Upper lobe of left lung (tissue), 6 donors: ENCODE measurements at places on chromosomes 11 and 22. TPM values are rescaled to one million over a fixed set of nuclear protein-coding genes. Genes with fewer than 3 reads are reported as not detected.
A peak's percentile ranks its signal among the peaks of the same experiment; 100 is the strongest.

DNA sequence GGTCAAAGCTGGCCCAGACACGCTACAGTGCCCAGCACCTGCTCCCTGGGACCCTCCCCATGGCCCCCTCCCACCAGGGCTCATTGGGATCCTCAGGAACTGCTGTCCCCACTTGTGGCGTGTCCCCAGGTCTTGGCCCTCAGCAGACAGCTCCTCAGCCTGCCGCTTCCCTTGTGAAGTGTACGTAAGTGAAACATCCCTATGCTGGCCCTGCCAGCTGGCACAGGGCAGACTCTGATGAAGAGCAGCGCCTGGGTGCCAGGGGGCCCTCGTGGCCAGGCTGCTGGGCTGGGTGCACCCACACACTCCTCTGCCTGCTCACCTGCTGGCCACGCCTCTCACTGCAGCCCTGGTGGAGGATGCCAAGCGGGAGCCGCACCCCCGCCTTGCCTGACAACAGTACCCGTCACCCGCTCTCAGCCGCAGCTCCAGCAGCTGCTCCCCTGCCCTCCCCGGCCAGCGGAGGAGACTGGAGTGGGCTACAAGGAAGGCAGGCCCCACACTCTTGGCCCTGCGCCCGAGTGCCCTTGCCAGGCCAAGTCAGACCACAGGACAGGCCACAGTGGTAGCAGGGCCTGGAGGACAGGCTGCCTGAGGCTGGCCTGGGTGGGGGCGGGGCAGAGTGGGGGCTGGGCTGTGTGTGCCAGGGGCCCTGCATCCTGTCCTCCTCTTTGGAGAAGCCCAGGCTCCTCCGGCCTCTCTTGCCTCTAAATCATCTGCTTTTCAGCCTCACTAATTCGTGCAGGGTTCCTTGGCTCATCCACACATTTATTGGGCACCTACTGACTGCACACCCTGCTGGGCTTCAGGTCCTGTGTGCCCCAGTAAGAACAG lies 39.5 kb downstream of the IGF2 start:
- DNase-seq, result peak; percentile 65

- DNase-seq, result no peak
Observed at GRCh38 chr11:122709039-122709760, 53.7 kb downstream of the UBASH3B start.

GRCh38 chr11:8917157-8917825 lies 6.3 kb downstream of the AKIP1 start:
- DNase-seq, result no peak

- DNase-seq, result no peak
Observed at GRCh38 chr22:39468487-39469325, 11.9 kb downstream of the MGAT3 start.

GRCh38 chr11:62577046-62577714 lies 3.5 kb upstream of the EEF1G start:
- DNase-seq, result no peak

DNA sequence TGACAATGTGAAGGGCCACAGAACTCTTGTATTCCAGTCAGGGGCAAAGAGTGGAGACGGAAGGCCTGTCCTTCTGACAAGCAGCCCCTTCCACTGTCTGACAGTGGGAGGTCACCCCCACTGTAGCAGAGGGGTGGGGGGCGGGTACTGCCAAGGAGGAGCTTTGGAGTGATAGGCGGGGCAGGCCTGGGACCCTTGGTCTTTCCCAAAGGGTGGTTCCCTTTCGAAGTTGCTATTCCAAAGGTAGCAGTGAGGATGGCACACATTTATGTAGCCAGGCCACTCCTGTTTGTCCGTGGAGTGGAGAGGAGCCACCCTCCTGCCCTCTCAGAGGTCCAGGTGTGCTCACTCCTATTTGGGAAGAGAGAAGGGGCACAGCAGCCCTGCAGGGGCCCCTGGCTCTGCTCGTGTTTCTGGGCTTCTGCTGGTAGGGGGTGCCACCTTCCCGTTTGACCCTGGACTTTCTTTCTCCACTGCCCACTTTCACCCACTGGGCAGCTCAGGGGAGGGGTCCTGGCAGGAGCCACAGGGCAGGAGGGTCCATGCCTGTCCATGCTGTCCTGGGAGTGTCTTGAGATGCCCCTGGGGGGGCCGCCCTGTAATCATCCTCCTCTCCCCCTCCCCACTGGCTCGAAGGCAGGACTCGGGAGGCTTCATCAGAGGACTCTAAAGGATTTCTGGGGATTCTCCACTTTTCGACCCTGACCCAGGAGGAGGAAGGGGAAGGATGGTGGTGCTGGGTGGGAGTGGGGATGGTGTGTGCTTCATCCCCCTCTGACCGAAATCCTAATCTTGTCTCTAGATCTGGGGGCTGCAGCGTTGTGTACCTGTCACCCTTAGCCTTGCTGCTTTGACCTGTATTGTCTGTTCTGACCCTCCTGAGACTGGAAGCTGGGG lies 994 bp downstream of the TAGLN start:
- peak; percentile 45 for DNase-seq

Gene POU2AF1
- 5.8 TPM for total RNA-seq
